ENCODE measurements at places on chromosomes 6 and 20.

GRCh38 chr6:53741034-53741823 is 53.6 kb upstream of the LRRC1 start:
- no peak for DNase-seq

GRCh38 chr20:2385496-2385895 is 4.8 kb downstream of the TGM6 start:
- no peak for DNase-seq

DNA sequence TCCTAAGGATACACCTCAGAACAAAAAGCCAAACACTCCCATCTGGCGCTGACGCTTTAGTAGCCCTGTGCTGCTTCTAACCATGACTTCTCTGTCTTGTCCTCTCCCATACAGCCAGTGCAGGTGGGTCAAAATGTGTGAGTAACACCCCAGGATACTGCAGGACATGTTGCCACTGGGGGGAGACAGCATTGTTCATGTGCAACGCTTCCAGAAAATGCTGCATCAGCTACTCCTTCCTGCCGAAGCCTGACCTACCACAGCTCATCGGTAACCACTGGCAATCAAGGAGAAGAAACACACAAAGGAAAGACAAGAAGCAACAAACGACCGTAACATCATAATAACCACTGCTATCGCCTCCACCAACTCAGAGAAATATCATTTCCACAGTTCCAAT is 1.4 kb downstream of the DEFB132 start:
- DNase-seq = no peak

DNA sequence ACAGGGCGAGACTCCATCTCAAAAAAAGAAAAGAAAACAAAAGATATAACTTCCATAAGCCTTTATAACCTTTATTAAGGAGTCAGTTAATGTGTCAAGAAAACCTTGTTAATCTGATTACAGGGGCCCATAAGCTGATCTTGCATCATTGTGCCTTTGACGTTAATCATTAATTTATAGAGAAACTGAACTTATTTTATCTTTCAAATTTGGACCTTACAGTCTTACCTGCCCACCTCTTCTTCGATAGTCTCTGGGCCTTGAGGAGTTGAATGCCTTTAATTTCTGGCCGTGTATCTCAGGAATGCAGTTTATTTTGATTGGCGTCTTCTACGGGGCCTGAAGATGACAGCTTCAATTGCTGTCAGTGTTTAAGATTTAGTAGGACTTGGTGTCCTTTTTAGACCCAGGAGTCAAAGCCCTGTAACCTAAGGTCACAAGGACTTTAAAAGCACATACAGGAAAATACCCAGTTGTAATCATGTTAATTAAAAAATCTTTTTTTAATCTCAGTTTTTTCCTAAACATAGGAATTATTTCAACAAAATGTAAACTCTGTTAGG is 5.8 kb downstream of the ACOT13 start:
- DNase-seq = no peak

DNA sequence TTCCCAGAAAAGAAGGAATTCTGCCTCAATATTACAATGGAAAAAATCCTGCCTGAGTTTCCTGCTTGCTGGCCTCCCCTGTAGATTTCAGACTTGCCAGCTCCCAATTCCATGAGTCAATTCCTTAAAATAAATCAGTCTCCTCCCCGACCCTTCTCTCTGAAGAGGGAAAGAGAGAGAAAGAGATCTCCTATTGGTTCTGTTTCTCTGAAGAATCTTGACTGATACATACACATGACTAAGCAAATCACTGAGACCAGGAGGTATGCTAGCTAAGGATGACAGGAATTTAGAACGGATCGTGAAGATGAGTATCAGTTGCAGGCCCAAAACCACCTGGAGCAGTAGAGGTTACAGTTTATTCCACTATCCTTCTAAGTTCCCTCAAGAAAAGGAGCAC is 11.3 kb upstream of the RBM24 start:
- no peak for DNase-seq

- no peak for DNase-seq
Observed at GRCh38 chr20:16939051-16939450, 190.9 kb downstream of the OTOR start.

DNA sequence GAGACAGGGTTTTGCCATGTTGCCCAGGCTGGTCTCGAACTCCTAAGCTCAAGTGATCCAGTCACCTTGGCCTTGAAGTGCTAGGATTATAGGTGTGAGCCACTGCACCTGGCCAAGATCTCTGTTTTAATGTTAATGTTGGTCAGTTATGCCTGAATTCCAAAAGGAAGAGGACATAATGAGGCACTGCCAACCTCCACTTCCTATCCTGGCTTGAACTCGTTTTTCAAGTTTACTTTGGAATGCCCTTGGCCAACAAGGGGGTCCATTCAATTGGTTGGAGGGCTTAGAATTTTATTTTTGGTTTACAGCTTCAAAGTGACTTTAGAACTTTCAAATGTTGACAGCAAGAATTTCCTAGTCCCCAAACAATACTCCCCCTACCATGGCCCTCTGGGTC is 29.8 kb downstream of the DNAAF9 start:
- DNase-seq = no peak

- DNase-seq = no peak
Observed at GRCh38 chr20:39291301-39291700, 329.2 kb downstream of the DHX35 start.

GRCh38 chr6:160035693-160036330 is 66.9 kb downstream of the IGF2R start:
- DNase-seq = no peak

DNA sequence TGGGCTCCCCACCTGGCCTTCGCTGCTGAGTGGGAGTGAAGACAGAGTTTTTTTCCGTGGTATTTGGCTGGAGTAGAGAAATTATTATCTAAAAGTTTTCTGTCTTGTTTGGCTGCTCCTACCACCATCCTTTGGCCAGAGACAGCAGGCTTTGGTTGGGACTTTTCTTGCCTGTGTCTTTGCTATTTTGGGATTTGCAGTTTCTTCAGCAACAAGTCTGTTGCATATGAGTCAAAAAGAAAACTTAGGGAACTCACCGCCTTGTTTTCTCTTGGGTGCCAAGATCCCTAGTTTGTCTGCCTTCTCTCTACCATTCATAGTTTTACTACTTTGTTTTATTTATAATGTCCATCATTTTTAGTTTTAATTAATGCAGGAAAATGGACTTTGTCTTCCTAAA is 683.8 kb downstream of the DOK5 start:
- DNase-seq = no peak

GRCh38 chr6:87731818-87732661 is 30.0 kb upstream of the AKIRIN2 start:
- DNase-seq = peak; percentile 84

DNA sequence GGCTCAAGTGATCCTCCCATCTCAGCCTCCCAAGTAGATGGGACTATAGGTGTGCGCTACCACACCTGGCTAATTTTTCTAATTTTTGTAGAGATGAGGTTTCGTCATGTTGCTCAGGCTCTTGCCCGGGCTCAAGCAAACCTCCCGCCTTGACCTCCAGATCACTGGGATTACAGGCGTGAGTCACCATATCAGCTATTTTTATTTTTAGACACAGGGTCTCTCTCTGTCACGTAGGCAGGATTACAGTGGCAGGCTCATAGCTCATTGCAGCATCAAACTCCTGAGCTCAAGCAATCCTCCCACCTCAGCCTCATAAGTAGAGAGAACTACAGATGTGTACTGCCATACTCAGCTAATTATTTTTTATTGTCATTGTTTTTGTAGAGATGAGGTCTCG is 41.7 kb downstream of the SLC23A2 start:
- no peak for DNase-seq

DNA sequence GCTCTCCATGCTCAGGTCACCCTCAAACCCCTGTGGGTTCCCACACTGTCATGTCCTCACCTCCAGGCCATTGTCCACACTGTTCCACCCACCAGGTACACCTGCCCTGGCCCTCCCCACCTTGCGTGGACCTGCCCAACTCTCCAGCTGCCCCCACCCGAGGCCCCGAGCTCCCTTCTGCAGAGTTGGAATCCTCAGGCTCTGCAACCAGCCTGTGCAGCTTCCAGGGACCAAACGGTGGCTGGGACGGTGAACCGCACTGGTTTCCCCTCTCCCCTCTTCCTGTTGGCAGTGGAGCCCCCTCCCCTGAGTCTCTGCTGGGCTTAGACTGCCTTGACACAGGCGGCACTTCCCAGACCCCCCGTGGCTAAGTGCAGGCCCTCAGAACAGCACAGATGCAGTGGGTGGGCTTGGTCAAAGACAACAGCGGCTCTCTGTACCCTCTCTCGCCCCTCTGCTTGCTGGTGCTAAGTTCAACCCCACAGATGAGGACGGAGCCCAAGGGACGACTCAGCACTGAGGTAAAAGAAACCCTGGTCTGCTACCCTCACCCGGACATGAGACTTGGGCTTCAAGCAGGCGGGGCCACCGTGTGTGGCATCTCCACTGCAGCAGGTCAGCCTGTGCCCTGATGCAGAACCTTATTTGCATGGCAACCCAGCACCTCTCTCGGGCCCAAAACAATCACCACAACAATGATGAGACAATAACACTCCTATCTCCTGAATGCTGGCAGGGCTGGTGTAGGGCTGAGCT is 11.0 kb downstream of the ZBP1 start:
- DNase-seq = no peak

DNA sequence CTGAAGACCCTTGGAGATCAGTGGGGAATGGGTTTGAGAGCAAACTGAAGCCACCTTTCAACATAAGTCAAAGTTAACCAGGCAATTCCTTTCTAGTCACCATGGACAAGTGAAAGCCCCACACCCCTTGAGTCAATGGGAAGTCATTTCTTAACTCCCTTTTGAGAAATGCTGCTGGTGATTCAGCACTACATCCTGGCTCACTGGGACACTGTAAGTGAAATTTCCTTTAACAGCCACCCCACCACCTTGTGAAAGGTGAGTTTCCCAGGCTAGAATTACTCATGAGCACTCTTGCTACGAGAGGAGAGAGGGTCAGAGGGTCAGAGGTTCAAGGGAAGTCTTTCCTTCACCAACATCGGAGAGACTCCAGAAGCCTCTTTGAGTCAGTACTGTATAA is 93.3 kb upstream of the MARCKS start:
- DNase-seq = peak; percentile 17

- DNase-seq = no peak
Observed at GRCh38 chr6:82068721-82069120, 178.8 kb downstream of the IBTK start.

GRCh38 chr6:103893141-103893581 is 966.6 kb downstream of the HACE1 start:
- DNase-seq = no peak

Data from GM04503 (cell line).